ENCODE measurements at places on chromosomes 11 and 22. TPM values are rescaled to one million over a fixed set of nuclear protein-coding genes. Genes with fewer than 3 reads are reported as not detected.

DNA sequence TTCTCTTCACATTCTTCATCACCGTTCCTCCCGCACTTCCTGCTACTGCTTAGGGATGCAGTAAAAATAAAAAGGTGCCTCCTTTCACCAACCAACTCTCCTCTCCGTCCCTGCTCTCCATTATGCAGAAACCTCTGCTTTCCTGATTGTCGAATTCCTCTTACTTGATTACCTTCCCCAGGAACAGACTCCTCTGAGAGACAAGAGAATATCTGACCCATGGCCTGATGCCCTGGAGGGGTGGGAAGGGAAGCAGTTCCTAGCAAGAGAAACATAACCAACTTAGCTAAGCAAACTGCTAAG, 80.9 kb downstream of the TRIM29 start:
- H3K27me3 ChIP-seq: no peaks in the 10 kb centered on the region
- no peak overlapping the region for H3K27ac ChIP-seq

DNA sequence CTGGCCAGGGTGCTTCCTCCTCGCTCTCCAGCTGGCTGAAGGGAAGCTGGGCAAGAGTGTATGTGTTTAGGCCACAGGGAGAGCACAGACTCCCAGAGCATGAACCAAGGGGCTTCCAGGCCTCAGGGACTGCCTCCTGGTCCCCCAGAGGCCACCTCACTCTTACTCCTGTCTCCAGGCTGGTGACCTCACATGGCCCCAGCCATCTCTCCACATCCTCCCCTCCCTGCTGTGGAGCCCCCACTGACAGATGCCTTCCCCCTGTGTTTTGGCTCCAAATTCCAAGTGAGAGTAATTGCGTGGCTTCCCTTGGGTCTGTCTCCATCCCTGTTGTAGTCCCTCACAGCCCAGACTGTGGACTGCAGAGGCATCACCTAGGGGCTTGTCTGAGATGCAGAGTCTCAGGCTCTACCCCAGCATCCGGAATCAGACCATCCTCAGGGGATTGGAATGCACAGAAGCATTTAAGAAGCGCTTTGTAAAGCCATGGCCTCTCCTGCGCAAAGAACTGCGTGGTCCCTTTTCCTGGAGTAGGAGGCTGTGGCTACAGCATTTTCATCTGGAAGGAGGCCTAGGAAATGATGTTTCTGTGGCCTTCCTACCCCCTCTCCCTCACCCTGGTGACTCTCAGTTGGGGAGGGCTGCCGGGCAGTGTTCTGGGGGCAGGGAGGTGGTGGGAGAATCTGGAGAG, 91.1 kb downstream of the ATXN10 start:
- H3K4me3 ChIP-seq: no peak overlapping the region
- H3K27me3 ChIP-seq: no peaks in the 10 kb centered on the region
- DNase-seq: no peak

GRCh38 chr11:10632483-10632882, 61.1 kb downstream of the IRAG1 start:
- H3K4me3 ChIP-seq: no peak overlapping the region
- no peaks in the 10 kb centered on the region for H3K36me3 ChIP-seq
- H3K27me3 ChIP-seq: no peaks in the 10 kb centered on the region
- DNase-seq: no peak
- H3K4me1 ChIP-seq: no peaks in the 10 kb centered on the region

Gene RFPL2
- total RNA-seq: not detected

GRCh38 chr11:30392221-30392784, 69.4 kb downstream of the ARL14EP start:
- H3K4me3 ChIP-seq: no peak overlapping the region
- peaks cover 16% of the 10 kb centered on the region for H3K4me1 ChIP-seq
- no peaks in the 10 kb centered on the region for H3K27me3 ChIP-seq
- no peaks in the 10 kb centered on the region for H3K36me3 ChIP-seq
- H3K27ac ChIP-seq: peak overlapping the region; percentile 52

DNA sequence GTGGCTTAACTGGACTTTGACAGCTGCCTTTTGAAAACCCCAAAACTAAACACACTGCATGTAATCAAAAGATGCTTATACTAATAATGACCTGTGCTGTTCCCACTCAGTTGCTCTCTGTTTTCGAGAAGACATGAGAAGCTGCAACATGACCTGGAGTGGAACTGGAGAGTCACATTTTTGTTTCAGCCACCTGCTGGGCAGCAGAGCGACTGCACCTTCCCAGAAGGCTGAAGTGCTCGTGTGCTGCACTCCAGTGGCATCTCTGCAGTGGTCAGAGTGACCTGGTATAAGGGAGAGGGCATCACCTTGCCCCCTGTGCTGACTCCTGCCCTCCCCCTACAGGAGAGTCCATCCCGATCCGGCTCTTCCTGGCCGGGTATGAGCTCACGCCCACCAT, 8.6 kb downstream of the THYN1 start:
- H3K27ac ChIP-seq: no peak overlapping the region
- no peaks in the 10 kb centered on the region for H3K27me3 ChIP-seq
- H3K36me3 ChIP-seq: peaks cover 54% of the 10 kb centered on the region

GRCh38 chr11:120562806-120563425, 51.4 kb downstream of the GRIK4 start:
- H3K4me3 ChIP-seq: no peak overlapping the region
- no peaks in the 10 kb centered on the region for H3K27me3 ChIP-seq
- peak; percentile 13 for DNase-seq
- no peak overlapping the region for H3K27ac ChIP-seq
- H3K4me1 ChIP-seq: peaks cover 26% of the 10 kb centered on the region
- no peaks in the 10 kb centered on the region for H3K36me3 ChIP-seq

- no peaks in the 10 kb centered on the region for H3K4me1 ChIP-seq
- no peaks in the 10 kb centered on the region for H3K27me3 ChIP-seq
- H3K36me3 ChIP-seq: no peaks in the 10 kb centered on the region
- no peak for DNase-seq
- no peak overlapping the region for H3K27ac ChIP-seq
These were observed 124.9 kb downstream of the FCHSD2 start for GRCh38 chr11:73017024-73017751.

- no peaks in the 10 kb centered on the region for H3K36me3 ChIP-seq
- H3K27ac ChIP-seq: peak overlapping the region; percentile 86
- DNase-seq: peak; percentile 75
- H3K27me3 ChIP-seq: no peaks in the 10 kb centered on the region
- H3K4me3 ChIP-seq: peak overlapping the region; percentile 69
These were observed 697 bp upstream of the PAFAH1B2 start for GRCh38 chr11:117143390-117143789.

DNA sequence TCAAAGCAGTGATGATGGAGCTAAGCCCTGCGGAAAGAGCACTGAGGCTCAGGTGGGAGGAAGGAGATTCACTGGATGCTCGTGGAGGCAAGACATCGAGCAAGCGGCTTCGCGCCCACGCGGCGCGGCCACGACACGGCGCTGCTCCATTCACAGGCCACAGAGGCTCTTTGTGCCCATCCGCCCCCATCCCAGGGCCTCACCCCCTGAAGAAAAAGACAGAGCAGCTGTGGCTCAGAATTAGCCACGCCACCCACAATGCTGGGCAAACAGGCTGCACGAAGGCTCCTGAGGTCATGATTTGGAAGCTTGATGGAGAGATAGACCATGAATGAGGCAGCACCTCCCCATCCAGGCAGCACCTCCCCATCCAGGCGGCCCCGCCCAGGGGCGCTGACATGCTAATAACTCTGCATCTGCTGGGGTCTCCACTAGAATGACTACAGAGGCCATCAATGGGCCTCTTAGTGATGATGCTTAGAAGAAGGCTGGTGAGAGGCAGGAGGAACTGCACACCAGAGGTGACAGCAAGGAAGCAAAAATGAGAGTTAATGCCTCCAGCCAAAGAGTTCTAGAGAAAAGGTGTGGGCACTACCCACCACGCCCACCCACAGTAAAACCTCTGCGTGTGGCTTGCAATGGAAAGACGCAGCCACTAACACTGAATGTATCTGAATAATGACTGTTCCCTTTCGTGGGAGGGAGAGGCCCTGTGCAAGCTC, 43.5 kb downstream of the MYH9 start:
- DNase-seq: no peak
- no peaks in the 10 kb centered on the region for H3K27me3 ChIP-seq
- H3K36me3 ChIP-seq: peaks cover 25% of the 10 kb centered on the region
- H3K27ac ChIP-seq: peak overlapping the region; percentile 26
- peaks cover 7% of the 10 kb centered on the region for H3K4me1 ChIP-seq

DNA sequence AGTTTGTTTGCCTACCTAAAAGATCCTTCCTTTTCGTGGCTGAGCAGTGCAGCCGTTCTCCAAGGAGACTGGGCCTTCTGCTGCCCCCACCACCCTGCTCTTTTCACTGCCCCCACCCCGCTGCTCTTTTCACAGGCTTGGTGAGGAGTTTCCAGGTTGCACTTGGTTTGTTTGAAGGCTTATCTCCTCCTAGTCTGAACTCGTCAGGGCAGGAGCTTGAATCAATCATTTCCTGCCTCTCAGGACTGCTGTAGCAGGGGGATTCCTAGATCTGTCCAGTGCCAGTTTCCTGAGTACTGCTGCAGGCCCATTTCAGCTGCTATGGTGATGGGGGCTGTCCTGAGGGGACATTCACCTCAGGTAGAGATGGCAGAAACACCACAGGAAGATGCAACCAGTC, 10.0 kb downstream of the MED15 start:
- H3K27me3 ChIP-seq: no peaks in the 10 kb centered on the region
- no peak overlapping the region for H3K4me3 ChIP-seq
- H3K27ac ChIP-seq: no peak overlapping the region
- no peaks in the 10 kb centered on the region for H3K36me3 ChIP-seq

DNA sequence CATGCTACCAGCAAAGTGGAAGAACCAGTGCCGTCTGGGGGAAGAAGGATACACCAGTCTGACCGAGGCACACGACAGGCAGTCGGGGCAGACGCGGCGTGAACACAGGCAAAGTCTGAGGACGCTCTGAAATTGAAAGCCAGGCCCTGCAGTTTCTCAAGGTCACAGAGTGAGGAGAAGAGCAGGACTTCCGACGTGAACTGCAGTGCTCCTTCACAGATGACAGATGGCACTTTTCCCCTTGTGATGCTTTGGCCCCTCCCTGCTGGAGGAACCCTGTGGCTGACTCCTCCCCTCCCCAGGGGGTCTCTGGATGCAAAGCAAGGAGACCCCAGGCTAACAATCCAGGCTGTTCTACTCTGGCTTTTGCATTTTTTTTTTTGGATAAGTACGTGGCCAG, 19.6 kb upstream of the JAM3 start:
- H3K27me3 ChIP-seq: no peaks in the 10 kb centered on the region
- no peak for DNase-seq
- H3K4me3 ChIP-seq: no peak overlapping the region
- no peaks in the 10 kb centered on the region for H3K36me3 ChIP-seq

DNA sequence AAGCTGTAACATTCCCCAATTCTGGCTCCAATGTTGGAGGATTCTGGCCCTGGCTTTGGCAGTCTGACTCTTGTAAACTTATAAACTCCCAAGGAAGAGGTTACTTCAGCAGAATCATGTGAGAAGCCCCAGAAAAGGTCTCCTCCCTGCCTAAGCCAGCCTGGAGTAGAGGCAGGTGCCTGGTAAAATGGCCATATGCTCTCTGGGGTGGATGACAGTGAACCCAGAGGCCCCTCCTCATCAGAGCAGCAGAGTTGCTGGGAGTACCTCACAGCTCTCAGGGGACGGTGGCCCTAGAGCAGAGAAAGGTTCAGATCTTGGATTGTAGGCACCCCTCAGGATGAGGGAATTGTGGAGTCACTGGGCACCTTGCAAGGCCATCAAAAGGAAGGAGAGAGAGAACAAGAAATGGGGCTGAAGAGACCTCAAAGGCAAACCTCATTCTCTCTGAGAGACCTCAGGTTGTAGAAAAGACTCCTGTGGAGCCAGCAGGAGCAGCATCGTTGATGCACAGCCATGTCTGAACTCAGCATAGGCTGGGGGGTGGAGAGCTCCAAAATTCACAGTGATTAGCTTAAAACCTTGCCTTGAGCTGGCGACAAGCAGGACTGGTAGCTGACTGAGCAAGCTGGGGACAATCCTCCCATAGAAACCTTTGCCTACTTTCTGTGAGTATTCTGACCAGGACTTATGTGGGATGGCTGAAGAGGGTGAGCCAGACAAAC, 4.9 kb upstream of the P2RY6 start:
- DNase-seq: no peak
- H3K36me3 ChIP-seq: no peaks in the 10 kb centered on the region
- no peaks in the 10 kb centered on the region for H3K27me3 ChIP-seq
- peaks cover 28% of the 10 kb centered on the region for H3K4me1 ChIP-seq
- no peak overlapping the region for H3K4me3 ChIP-seq

GRCh38 chr11:34840736-34841386, 75.3 kb downstream of the APIP start:
- no peak overlapping the region for H3K4me3 ChIP-seq
- no peaks in the 10 kb centered on the region for H3K36me3 ChIP-seq
- H3K4me1 ChIP-seq: no peaks in the 10 kb centered on the region
- no peak overlapping the region for H3K27ac ChIP-seq

Gene ALDH3B2
- total RNA-seq: not detected

Gene TSSK2
- total RNA-seq: 0.78 TPM

Gene FDXACB1
- total RNA-seq: 3.0 TPM

- no peaks in the 10 kb centered on the region for H3K36me3 ChIP-seq
- H3K4me3 ChIP-seq: no peak overlapping the region
- H3K27ac ChIP-seq: no peak overlapping the region
- no peaks in the 10 kb centered on the region for H3K4me1 ChIP-seq
- H3K27me3 ChIP-seq: no peaks in the 10 kb centered on the region
These were observed 530.5 kb upstream of the CCDC90B start for GRCh38 chr11:83816572-83817187.

DNA sequence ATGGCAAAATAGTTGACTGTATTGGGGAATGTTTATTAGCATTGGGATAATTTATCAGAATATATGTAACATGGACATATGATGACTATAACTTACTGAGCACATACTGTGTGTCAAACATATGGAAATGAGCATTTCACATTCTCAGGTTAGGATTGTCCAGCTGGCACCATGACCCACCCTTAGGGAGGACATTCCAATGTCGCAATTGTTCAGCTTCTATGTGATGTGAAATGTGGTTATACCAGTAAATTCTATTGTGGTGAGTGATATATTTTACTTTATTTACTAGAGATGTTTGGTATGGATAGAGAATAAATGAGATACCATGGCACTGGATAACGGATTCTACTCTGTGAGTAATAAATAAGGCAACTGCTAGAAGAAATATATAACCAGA, 50.4 kb downstream of the OR4A47 start:
- H3K4me1 ChIP-seq: no peaks in the 10 kb centered on the region
- H3K4me3 ChIP-seq: no peak overlapping the region
- H3K36me3 ChIP-seq: no peaks in the 10 kb centered on the region
- DNase-seq: no peak

DNA sequence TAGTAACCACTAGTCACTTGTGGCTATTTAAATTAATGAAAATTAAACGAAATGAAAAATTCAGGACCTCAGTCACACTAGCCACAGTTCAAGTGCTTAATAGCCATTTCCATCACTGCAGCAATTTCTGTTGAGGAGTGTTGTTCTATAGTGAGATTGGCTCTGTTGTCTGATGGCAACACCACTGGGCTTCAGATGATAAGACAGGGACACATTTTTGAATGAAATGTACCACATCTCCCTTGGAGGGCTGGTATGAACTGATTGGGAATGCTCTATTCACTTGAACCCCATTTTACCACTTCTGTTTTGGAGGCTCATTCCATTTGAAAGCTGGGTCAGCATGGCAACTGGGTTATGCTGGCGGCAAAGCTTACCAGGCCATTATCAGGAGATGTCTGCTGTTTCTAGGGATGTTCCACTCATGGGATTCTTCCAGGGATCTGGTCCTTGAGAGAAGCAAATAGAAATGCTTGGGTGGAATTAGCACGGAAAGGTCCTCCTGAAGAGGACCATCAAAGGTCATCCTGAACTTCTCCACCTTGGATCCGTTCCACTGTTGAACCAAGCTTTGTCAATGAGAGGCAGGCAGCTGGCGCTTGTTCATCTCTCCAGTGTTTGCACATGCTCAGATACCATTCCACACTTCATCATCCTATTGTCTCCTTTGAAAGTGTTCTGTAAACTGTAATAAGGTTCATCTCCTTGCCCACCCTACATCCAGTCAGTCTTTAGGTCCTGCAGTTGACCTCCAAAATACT, 7.6 kb downstream of the AMOTL1 start:
- no peaks in the 10 kb centered on the region for H3K27me3 ChIP-seq
- DNase-seq: no peak
- H3K4me3 ChIP-seq: no peak overlapping the region
- H3K4me1 ChIP-seq: peaks cover 42% of the 10 kb centered on the region

Gene SLC39A13
- 51.3 TPM for total RNA-seq

Gene BIRC3
- total RNA-seq: 6.0 TPM

Measured in thyroid gland (tissue), 4 donors.